MM.1S (cell line): ENCODE measurements at places on chromosomes 1 and 21.

DNA sequence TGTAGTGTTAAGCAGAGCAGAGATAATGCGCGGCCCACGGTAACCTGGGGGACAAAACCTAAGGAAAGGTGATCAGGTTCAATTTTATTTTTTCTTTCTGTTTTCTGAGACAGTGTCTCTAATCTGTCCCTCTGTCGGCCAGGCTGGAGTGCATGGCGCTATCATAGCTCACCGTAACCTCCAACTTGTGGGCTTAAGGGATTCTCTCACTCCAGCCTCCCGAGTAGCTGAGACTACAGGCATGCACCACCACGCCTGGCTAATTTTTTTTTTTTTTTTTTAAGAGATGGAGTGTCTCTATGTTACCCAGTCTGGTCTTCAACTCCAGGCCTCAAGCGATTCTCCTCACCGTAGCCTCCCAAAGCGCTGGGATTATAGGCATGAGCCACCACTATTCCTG lies 724 bp upstream of the ANKRD35 start:
- no peak for DNase-seq

DNA sequence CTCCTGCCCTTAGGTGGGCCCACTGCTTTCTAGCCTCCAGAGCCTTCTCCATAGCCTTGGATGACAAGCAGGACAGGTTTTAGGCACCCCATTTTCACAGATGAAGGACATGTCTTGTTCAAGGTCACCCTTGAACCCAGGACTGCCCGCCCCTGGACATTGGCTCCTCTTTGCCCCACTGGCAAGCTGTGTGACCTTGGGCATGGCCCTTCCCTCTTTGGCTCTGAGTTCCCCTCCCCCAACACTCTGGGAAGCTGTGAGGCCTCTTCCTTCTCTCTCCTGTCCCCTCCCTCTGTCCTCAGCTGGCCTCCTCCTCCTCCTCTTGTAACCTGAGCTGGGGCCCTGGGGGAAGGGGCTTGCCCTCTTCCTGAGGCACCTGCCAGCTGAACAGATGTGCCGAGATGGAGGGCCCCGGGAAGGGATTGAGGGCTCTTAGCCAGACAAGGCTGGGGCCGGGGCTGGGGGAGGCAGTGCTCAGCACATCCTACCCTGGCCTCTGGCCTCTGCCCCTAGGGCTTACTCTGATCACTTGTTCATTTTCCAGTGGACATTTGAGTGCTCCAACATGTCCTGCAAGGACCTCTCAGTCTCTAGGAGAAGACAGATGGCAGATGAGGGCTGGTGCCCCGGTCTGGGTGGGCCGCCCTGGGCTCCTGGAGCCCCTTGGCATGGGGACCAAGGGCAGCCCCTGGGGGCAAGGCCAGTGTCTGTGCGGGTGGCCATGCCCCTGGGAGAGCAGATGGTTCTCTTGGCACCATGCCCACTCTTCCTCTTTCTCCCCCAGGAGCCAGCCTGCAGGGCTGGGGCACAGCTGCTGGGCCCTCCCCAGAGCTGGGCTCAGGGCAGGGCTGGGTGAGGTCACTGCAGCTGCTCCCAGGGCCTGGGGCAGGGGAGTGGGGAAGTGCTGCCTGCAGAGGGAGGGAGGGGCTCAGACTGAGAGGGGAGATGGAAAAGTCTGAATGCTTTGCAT lies 10.7 kb downstream of the FOXO6 start:
- DNase-seq, result no peak

- DNase-seq, result no peak
Observed at GRCh38 chr1:228827019-228827418, 91.7 kb downstream of the RHOU start.

- DNase-seq, result no peak
Observed at GRCh38 chr21:30579346-30579745, 10.9 kb downstream of the KRTAP22-2 start.

GRCh38 chr21:21801921-21802320 lies 803.7 kb downstream of the NCAM2 start:
- no peak for DNase-seq

DNA sequence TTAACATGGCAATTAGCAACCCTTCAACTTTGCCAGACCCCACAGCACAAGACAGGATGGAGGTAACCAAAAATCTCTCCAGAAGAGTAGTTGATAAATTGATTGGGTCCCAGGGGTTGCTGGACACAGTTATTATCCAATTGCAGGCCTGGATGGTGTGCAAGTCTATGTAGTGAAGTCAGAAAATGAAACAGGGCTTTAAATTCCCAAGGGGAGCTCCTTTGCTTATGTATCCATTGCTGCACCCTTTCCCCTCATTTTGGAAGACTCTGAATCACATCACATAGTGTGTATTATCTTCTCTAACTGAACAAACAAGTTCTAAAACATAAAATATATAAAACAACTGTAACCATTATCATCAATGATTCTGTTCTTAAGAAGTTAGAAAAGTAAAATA lies 550.2 kb downstream of the LMO4 start:
- no peak for DNase-seq

DNA sequence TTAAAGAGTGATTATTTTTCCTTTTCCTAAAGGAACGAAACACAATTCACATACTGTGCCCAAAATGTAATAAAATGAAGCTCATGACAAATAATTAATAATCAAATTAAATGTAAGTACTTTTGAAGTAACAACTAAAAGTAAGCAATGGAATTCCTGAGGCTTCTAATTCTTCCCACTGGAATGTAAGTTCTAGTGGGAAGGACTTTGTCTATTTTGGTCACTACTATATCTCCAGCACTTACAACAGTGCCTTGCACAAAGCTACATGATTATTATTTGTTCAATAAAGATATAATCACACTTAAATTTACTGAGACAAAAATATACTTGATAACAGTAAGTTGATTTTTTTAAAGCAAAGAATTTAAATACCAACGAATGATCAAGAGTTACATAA lies 128.8 kb downstream of the COQ8A start:
- no peak for DNase-seq

DNA sequence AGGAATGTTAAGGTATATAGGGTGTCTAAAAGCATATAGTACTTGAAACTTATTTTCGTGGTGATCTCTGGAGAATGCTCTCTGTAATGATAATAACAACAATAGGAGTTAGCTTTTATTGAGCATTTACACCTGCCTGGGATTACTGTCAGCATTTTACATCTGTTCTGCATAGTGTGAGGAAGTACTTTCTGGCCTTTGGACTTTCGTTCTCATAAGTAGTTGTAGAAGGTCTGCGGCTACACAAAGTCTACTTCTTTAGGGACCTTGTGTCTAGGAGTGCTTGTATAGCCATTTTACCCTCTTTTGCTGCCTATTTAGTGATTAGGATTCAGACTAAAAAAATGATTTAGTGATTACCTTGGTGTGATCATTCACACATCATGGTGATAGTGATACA lies 103.6 kb upstream of the GPR52 start:
- peak; percentile 57 for DNase-seq

DNA sequence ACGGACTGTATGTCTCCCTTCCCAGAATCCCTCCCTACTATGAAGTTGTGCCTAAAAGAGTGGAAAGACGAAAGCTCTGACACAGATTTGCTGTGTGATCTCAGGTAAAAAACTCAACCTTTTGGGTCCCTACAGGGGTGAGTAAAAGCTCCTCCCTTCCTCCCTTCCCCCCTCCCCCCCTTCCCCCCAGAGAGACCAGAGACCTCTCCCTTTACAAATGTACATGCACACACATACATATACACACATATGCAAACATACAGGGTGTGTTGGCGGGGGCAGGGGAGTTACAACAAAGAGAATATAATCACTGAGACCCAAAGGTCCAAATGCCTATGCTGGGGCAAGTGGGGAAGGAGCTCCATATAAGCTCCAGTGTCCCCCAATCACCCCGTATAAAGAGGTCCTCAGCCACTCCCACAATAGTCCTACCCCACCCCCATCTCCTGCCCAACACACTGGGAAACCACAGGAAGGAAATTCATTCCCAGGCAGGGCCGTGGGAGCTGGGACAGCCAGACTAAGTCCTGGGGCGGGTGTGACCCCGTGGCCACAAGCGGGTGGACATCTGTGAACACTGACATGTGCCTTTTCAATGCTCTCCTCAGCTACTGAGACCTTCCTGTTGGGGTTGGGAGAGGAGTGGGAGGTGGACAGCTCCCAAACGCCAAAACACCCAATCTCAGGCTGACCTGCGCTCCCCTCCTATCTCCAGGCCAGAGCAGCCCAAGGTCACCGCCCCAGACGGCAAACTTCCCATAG lies 2.0 kb downstream of the MEF2D start:
- DNase-seq, result no peak

DNA sequence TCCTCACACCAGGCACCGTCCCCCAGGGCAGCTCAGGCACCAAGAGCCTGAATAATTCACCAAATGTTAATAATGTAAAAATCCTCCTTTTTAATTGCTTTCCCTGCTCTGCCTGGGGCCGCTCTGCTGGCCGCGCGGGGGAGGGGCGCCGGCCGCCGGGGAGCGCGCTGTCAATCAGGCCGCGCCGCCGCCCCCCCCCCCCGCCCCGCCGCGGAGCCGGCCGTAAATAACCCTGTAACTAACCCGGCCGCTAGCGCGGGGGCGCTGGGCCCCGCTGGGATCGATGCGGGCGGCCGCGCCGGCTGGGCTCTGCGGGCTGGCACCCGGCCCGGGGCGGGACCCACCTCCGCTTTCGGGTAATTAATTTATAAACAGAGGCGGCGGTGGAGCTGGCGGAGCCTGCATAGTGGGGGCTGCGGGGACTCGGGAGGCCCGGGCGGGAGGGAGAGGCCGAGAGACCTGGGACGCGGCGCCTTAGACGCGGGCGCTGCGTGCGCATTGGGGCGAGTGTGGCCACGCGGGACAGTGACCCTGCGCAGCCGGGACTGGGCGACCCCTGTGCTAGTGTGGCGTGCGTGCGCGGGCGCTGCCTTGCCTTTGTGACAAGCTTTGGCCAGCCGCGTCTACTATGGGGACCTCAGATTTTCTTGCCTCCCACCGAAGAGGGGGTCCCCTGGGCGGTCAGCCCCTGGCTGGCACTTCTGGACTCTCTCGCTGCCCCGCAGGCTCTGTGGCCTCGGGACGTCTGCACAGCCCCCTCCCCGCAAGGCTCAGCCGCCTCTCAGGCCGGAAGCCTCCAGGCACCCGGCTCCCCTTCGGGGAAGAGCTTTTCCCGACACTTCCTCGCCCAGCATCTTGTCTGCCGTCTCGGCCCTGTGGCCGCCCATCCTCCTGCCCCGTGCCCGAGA lies 16.6 kb downstream of the SAMD11 start:
- peak; percentile 25 for DNase-seq

- DNase-seq, result no peak
Observed at GRCh38 chr1:206700445-206701036, 15.8 kb downstream of the MAPKAPK2 start.

DNA sequence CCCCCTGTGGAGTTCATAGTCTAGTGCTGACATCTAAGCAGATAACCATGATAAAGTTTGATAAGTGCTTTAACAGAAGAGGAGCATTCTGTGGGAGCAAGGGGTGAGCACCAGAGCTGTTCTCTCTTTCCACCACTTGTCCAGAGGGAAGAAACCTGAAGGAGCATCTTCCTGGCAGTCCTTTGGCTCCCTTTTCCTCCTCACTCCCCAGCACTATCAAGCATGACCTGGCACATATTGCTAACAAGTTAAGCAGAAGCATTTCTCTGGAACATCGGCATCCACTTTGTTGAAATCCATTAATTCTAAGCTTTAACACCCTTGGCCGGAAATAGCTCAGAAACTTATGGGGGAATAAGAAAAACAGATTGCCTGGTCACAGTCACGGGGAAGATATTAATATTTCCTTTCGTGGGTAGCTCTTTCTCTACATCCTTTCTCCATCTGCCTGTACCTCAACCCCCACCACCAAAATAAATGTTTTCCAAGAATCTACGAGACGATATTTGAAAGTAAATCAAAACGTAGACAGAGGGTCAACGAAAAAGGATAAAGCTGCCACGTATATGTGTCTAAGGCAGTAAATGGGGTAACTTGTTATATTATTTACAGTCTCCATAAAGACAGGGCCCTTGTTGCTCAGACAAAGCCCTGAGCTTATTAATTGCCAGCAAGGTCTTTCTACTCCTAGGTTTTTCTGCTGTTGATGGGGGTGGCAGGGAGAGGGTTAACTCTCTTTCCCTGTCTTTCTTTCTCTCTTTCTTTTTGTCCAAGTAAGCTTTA lies 351.4 kb downstream of the NUF2 start:
- DNase-seq, result no peak

DNA sequence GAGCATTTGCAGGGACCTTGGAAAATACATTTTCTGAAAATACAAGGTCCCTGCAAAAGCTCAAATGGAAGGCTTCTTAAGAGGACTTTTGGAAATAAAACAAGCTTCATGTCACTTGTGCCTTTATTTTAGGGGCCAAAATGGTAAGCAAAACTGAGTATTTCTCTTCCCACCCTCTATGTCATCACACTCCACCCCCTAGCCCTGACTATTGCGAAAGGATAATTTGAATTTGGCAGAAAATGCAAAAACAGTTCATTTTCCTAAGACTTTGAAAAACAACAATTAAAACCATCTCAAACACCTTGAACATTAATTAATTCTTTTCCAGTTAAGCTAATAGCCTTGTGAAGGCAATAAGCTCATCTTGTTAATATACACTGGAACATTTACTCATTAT lies 201.7 kb downstream of the TM2D1 start:
- DNase-seq, result no peak

- DNase-seq, result no peak
Observed at GRCh38 chr1:27658951-27659496, 13.0 kb downstream of the IFI6 start.

GRCh38 chr21:39712976-39713375 lies 32.0 kb upstream of the IGSF5 start:
- no peak for DNase-seq

- DNase-seq, result no peak
Observed at GRCh38 chr1:228005511-228006033, 1.2 kb upstream of the WNT3A start.
